ENCODE measurements at places on chromosomes 6 and 20.
A peak's percentile ranks its signal among the peaks of the same experiment; 100 is the strongest.

DNA sequence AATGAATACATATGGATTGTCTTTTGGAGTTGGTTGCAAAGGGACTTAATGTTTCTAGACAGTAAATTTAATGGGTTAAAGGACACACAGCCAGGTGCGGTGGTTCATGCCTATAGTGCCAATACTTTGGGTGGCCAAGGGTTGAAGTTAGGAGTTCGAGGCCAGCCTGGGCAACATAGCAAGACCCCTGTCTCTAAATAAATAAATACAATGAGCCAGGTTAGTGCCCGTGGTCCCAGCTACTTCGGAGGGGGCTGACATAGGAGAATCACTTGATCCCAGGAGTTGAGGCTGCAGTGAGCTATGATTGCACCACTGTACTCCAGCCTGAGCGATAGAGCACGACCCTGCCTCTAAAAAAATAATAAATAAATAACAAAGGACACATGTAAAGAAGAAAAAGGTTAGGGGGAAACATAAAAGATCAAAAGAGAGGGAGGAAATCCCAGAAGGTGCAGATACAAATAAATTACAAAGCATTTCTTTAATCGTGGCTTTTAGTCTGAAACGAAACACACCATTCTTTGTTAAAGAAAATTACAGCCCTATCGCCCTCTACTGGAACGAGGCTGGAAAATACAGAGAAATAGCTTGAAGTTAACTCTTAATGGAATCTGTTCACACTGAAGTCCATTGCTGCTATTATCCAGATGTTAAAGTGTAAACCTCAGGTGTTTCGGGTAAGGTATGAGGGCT, 42.6 kb upstream of the SCML4 start:
- DNase-seq: no peak

DNA sequence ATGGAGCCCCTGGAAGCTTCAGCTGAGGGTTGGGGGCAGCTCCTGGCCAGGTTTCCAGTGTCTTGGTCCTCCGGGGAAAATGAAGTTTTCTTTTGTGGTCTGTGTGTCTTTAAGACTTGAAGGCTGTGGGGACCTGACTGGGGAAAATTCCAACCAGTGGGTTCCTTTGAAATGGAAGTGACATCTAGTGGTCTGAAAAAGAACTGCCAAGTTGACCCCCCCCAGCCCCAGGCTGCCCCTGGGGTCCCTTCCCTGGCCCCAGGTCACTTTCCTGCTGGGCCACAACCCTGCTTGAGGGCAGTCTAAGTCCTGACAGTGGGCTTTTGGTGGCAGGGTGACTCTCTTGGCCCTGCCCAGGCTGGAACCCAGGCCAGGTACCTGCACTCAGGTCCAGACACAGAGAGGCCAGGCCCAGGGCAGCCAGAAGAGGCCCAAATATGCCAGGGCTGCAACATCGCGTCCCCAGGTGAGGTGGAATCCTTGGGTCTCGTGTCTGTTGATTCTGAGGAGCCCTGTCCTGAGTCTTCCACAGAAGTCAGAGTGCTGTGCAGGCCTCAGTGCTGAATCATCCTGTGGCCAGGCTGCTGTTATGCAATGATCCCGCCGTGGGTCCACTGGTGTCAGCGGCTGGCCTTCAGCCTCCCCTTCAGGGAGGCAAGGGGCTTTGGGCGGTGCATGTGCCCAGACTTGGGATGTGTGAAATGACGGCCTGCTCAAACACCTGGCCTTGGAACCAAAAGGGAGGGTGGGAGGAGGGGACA, 68.4 kb downstream of the VEGFA start:
- peak; percentile 36 for DNase-seq

DNA sequence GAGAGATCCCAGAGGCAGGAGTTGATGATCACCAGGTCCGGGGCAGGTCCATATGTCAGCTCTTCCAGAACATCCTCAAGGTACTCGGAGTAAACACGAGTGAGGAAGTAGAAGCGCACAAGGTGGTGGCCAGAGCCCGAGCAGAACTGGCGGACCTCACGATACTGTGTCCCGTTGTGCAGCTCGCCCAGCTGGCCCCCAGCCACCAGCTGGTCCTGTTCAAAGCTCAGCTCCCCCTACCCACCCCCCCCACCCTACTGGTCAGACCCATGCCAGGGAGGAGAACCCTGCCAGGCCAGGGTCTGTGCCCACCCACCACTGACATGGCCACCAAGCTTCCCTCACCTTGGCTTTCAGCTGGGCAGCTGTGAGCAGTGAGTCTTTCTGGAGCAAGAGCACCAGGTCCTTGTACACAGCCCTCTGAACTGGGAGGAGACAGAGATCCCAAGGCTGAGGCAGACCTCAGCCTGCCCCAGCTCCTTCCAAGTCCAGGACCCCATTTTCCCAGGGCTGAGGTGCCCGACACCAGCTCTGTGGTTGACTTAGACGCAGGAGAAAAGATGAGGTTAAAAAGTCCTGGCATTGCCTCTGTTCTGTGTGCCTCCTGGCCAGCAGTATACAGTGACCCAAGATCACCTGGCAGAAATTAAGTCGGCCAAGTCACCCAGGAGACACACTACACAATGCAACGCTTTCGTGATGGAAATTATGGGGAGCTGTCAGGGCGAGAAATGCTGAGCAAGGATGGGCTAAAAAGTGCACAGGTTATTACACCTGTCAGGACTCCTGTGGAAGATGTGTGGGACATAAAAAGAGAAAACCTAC, 1.4 kb downstream of the PCED1A start:
- DNase-seq: no peak

DNA sequence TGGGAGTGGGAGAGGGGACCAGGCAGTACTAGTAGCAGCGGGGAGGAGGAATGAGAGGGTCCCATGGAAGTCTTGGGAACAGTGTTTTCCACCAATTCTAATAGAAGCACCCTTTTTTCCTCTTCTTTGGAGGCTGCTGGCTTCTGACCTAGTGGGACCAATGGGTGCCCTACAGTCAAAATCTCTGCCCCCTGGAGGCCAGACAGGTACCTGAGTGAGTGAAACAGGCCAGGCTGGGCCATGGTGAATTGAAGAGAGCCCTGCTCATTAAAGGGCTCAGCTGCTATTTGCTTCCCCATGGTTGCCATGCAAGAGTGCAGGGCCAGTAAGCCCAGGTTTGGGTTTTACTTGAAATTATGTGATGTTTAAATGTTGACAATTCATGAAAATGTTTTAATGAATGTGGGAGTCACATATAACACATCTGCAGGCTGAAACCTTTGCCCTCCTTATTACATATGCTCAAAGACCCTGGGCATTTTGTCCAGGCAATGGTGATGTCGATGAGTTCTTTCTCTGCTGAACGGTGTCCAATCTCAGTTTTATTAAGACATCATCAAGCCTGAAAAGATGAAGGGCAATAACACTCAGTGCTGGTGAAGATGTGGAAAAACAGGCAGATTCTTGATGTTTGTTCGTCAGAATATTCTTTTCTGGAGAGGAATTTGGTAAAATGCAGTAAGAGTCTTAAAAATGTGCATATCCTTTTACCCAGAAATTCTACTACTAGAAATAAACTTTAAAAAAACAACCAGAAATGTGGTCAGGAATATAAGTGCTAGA, 42.3 kb upstream of the OCSTAMP start:
- no peak for DNase-seq

DNA sequence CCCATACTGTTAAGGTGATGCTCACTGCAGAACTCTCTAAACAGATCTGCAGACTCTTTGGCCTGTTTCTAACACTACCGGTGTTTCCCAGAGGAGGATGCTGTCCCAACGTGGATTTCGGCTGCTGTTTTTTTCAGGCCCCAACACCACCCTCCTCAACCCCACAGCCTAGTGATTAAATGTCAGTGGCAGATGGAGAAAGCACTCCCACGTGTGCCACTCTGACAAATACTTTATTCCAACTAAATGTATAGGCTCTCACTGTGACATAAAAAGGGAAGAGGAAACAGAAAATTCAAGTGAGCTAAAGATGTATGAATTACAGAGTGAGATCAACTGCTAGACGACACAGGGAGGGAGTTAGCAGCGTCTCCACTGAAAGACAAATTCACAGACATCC, 3.6 kb downstream of the TBC1D20 start:
- no peak for DNase-seq

GRCh38 chr6:169241688-169242350, 11.8 kb downstream of the THBS2 start:
- peak; percentile 13 for DNase-seq

DNA sequence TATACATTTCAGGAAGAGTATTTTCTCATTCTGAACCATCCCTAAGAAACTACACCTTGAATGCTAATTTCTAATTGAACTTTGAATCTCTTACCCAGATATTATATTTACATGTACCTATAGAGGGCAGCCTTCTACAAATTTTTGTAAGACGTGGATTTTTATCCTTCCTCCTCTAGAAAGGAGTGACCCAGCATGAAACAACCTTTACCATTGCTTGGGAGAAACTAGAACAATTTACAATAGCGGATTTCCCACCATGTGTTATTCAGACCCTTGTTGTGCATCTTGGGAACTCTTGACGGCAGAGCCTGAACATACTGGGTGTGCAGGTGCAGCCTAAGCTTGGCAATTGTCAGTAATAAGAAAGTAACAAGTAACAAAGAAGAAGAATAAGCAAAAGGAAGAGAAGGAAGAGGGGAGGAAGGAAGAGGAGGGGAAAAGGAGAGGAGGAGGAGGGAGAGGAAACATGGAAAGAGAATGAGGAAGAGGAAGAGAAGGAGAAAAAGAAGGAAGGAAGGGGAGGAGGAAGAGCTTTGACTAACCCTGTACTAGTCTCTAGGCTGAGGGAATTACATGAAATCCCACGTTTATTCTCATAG, 10.8 kb upstream of the TAAR1 start:
- DNase-seq: no peak

- DNase-seq: no peak
These were observed 8.1 kb downstream of the NEDD9 start for GRCh38 chr6:11224252-11224965.

GRCh38 chr6:70124882-70125545, 177.9 kb downstream of the COL9A1 start:
- DNase-seq: no peak

- DNase-seq: peak; percentile 37
These were observed at the start of gene ADGB for GRCh38 chr6:146598772-146599405. TSS of gene ADGB (plus strand) at chr6:146598972. CDS start at chr6:146599041, 69 bp downstream.

DNA sequence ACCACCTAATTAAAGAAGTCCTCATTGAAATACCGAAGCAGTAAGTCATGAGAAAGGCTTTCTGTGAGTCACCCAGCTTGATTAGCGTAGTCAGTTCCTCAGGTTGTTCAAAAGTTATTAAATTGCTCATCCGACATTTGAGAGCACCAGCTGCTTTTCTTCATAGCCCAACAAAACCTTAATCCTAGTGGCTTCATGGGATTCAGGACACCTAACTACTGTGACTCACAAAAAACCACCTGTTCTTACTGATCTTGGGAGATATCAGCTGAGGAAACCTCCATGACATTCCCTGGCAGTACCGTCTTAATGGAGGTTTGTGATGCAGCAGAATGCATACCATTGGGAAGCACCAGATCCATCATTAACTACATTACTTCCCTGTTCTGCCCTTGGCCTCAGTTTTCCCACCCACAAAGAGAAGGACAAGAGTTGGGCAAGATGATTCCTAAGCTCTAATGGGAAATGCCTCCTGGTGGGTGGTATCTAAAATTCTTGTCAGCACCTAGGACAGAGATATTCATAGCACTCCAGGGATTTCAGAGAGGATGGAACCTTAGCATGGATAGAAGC, 103.8 kb downstream of the KHDC1L start:
- DNase-seq: no peak

GRCh38 chr20:59365611-59366285, 65.3 kb downstream of the EDN3 start:
- DNase-seq: no peak

GRCh38 chr6:74749211-74750147, 456.4 kb downstream of the COL12A1 start:
- no peak for DNase-seq

DNA sequence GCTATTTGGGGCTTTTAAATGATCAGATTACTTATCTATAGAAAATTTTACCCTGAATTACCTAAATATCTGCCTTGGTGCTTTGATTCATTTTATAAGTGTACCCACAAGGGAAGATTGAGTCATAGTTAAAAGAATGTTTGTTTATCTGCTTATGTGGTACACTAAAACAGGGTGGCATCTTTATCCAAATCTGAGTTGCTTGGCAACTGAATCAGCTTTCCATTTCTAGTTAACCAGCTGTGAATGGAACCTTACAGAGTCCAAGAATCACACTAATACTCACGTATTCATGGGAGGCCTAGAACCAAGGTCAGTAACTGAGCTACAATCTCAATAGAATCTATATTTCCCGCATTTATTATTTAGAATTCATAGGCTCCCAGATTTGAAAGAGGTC, 44.0 kb upstream of the CAP2 start:
- no peak for DNase-seq

- peak; percentile 76 for DNase-seq
These were observed 132.2 kb downstream of the SNX5 start for GRCh38 chr20:17836303-17836861.

DNA sequence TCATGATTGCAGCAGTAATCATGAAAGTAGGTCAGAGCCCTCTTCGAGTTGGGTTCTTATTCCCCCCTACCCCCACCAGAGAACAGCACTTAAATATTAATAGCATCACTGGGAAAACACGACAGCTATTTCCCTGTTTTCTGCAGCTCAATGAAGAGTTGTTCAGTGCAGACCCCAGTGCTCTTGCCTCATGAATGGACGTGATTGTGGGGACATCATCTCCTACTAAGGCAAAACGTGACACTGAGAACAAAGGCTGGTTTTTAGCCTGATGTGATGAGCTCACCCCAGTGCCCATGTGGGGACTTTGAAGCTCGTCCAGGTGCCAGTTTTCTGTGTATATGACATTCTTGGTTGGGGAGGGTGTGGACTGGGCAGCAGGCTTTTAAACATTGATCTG, 105.9 kb downstream of the SLC35F1 start:
- DNase-seq: no peak

GRCh38 chr6:39927159-39927558, 7.1 kb downstream of the MOCS1 start:
- DNase-seq: no peak

DNA sequence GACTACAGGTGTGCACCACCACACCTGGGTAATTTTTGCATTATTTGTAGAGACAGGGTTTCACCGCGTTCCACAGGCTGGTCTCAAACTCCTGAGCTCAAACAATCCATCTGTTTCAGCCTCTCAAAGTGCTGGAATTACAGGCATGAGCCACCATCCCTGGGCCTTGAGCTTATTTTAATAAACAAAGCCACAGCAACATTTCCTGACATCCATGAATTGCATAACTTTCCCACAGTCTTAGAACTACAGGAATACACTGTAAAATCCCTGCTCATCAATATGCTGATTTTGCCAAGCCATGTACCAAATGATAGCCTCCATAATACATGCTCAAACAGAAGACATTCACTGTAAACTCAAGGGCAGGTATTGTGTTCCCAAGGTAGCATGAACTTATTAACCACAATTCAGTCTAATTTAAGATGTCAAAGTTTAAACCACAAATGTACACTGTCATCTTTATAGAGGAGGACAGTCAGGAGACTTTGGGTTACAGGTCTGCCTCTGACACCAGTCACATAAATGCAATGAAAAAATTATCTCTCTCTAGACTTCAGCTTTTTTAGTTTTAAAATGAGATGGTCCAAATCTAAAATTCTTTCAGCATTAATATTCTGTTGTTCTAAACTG, 40.0 kb downstream of the NUDT3 start:
- DNase-seq: no peak

DNA sequence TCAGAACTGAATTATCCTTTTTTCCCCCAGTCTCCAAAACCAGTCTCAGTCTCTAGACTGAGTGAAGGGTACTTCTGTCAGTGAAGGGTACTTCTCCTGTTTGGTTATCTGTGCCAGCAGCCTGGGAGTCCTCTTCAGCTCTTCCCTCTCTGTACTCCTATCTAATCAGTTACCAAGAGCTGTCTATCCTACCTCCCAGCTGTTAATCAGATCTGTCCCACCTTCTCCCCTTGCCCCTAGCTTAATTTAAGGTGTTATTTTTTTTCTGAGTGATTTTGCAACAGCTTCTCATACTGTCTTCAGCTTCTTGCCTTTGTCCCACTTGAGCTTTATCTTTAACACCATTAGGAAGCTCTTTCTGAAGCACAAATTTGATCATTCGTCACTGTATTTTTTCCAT, 491.9 kb upstream of the SOX4 start:
- DNase-seq: no peak

Measured in tibial artery (tissue), 4 donors.